ENCODE measurements at places on chromosomes 6 and 20.

DNA sequence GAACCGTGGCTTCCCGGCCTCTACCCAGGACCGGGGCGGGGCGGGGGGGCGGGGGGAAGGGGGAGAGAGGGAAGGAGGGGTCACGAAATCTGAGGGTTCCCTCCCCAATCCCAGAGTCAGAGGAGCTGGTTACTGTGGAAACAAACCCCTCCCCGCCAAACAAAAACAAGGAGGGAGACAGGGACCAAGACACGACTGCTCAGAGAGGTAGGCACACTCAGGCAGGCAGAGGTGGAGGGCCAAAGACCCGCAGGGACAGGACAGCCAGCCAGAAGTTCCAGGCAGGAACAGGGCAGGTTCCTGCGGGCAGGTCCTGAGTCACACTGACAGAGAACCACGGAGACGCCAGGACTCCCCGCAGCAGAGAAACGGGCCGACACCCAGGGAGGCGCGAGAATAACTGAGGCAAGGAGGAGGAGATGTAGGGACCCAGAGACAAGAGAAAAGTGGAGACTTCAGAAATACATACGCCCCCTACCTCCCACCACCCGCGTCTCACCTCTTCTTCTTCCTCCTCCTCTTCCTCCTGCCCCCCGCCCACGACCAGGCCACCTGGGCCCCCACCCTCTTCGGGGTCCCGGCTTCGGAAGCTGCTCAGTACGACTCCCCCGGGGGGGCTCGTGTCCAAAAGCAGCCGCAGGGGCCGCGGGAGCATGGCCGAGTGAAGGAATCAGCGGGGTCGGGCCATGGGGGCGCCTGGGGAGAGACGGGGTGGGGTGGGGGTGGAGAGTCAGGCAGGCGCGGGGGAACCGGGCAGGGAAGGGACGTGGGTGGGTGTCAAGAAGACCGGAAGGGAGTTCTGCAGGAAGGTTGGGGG is 578 bp downstream of the RGL2 start:
- DNase-seq = no peak

DNA sequence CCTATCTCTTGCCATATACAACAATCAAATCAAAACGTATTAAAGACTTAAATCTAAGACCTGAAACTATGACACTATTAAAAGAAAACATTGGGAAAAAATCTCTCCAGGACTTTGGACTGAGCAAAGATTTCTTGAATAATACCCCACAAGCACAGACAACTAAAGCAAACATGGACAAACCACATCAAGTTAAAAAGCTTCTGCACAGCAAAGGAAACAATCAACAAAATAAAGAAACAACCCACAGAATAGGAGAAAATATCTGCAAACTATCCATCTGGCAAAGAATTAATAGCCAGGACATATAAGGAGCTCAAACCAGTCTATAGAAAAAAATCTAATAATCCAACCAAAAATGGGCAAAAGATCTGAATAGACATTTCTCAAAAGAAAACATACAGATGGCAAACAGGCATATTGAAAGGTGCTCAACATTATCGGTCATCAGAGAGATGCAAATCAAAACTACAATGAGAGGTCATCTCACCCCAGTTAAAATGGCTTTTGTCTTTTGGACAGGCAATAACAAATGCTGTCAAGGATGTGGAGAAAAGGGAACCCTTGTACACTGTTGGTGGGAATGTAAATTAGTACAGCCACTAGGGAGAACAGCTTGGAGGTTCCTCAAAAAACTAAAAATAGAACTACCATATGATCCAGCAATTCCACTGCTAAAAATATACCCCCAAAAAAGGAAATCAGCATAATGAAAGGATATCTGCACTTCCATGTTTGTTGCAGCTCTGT is 76.2 kb downstream of the SNX5 start:
- DNase-seq = no peak

- DNase-seq = no peak
Observed at GRCh38 chr20:43690943-43691598, 24.2 kb downstream of the MYBL2 start.

DNA sequence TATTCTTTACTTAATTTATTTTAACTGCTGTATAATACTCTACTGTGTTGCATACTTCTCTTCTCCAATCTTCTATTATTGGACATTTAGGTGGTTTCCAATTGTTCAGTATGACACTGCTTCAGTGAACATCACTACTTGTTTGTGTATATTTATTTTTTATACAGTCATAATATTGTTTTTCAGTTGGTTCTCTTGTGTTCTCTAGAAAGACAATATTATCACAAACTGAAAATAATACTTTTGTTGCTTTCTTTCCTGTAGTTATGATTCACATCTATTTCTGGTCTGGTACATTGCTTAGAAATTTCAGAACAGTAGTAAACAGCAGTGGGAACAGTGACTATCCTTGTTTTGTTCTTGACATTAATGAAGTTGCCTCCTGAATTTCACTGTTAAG is 62.8 kb upstream of the GTSF1L start:
- DNase-seq = no peak

GRCh38 chr20:38866265-38867061 is 59.8 kb upstream of the FAM83D start:
- DNase-seq = no peak

GRCh38 chr20:52619671-52620070 is 352.5 kb upstream of the TSHZ2 start:
- DNase-seq = no peak

DNA sequence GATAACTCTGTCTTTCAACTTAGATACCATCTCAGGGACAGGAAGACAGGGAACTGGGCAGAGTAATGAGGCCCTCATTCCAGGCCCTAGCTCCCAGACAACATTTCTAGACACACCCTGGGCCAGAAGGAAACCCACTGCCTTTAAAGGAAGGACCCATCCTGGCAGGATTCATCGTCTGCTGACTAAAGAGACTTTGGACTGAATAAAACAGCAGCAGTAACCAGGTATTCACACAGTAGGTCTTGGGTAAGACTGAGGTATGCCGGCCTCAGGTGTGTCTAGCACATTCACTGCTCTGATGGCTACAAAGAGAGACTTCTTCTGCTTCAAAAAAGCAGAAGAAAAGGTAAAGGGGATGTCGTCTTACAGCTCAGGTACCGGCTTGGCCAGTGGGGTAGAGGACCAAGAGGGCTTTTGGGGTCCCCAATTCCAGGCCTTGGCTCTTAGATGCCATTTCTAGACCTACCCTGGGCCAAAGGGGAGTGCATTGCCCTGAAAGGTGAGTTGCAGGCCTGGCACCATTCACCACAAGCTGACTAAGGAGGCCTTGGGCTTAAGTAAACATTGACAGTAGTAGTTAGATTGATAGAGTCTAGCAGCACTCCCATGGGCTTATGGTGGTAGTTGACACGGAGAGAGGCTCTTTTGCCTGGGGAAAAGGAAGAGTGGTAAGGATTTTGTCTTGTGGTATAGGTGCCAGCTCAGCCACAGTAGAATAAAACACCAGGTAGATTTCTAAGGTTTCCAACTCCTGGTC is 13.4 kb downstream of the SNX14 start:
- DNase-seq = no peak

DNA sequence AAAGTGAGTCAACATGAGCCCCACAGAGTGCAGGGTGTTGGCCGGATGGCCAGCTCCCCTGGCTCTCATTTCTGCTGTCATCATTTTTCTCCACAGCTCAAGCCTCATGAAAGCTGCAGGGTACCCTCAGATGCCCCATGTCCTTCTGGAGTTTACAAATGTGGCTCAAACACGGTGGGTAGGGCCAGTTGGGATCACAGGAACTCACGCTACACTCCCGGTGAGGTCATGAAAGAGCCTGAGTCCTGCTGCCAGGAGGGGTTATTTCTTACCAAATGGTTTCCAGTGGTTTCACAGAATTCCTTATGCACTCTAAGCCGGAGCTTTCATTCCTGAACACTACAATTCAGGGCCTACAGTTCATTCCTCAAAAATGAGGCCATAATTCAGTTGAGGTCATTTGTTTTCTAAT is 78.7 kb downstream of the TMEM170B start:
- no peak for DNase-seq

- DNase-seq = no peak
Observed at GRCh38 chr6:21984135-21984534, 312.7 kb downstream of the PRL start.

- no peak for DNase-seq
Observed at GRCh38 chr6:133961831-133962230, 8.8 kb downstream of the TBPL1 start.

GRCh38 chr20:23228912-23229311 is 121.7 kb upstream of the NXT1 start:
- no peak for DNase-seq

- no peak for DNase-seq
Observed at GRCh38 chr6:97240222-97240621, 42.8 kb downstream of the MMS22L start.

GRCh38 chr20:49052334-49052733 is 6.2 kb downstream of the CSE1L start:
- no peak for DNase-seq

GRCh38 chr6:51928320-51928719 is 159.1 kb downstream of the PKHD1 start:
- no peak for DNase-seq

GRCh38 chr20:8647961-8648441 is 420.9 kb upstream of the PLCB4 start:
- no peak for DNase-seq

- no peak for DNase-seq
Observed at GRCh38 chr20:58417438-58417837, 28.4 kb downstream of the VAPB start.

- DNase-seq = no peak
Observed at GRCh38 chr6:71509191-71510005, 220.8 kb downstream of the OGFRL1 start.

GRCh38 chr6:29504961-29505360 is 17.2 kb upstream of the MAS1L start:
- no peak for DNase-seq

DNA sequence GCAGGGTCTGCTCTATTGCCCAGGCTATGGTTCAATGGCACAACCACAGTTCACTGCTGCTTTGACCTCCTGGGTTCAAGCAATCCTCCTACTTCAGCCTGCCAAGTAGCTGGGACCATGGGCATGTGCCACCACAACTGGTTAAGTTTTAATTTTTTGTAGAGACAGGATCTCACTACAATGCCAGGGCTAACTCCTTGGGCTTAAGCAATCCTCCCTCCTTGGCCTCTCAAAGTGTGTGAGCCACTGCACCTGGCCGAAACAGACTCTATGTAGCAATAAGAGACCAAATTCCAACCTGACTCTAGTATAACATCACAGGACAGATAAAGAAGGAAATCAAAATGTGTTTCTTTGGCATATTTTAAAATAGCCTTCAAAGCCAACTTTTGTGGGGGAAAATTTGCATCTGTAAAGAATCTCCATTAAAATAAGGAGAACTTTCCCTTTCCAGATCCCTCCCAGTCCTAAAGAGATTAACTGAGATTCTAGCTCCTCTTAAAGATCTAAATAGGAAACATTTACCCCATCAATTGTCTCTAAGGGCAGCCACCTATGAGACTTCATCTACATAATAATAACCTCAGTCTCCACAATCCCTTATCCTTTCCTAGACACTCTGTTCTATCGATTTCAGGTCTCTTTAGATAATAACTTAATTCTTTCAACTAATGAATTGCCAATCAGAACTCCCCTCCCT is 94.7 kb upstream of the PLCB4 start:
- no peak for DNase-seq

DNA sequence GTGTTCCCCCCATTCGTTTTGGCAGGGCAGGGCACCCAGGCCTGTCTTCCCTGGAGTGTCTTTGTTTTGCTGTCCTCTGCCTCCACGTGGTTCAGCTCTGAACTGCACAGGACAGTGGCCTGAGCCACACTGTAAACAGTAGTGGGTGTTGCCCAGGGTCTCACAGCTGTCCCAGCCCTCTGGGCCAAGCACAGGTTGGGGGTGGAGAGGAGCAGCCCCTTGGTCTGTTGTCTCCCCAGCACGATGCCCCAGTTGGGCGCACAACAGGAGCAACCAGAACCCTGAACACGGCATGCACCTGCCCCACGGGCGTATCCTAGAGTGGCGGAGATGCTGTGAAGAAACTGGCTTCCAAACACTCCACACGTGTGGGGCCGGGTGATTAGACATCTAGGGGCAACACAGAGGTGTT is 14.4 kb downstream of the CCDC167 start:
- DNase-seq = no peak

- DNase-seq = no peak
Observed at GRCh38 chr6:84078335-84078734, 44.8 kb downstream of the MRAP2 start.

GRCh38 chr6:157227202-157228166 is 95.8 kb downstream of the TMEM242 start:
- no peak for DNase-seq

DNA sequence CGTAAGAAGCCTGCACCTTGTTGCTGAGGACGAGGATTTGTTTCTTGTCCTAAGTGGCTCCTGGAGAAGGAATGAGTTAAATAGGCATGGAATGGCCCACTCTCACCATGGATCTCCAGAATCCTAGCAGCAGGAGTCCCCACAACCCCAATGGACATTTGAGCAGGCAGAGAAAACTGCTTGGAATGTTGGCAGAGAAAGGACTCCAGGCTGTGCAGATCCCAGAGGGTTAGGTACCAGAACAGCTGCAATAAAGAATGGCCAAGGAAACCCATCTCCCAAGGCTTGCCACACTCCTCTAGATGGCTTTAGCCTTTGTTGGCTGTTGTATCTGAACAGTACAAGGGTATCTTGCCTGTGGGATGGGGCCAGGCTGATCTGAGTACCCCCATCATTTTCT is 1415.7 kb upstream of the ADGRB3 start:
- no peak for DNase-seq

DNA sequence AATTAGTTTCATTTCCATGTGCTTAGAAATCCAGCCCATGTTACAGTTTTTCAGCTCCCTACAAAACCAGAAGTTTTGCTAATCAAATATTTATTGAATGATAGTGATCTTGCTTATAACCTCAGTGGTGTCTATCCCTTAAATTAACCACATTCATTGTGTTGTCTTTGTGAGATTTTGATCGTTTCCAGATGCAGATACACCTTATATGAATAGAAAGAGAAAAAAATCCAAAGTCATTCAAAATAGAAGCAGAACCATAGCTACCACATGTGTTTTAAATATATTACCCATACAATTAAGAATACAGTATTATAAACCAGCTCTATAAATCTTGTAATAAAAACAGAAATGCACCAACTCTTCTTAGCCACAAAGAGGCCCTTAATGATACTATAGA is 60.6 kb upstream of the RREB1 start:
- no peak for DNase-seq

GRCh38 chr20:4883051-4883450 is 118.3 kb downstream of the SLC23A2 start:
- no peak for DNase-seq
